CD8-positive, alpha-beta memory T cell (primary cell): ENCODE measurements at places on chromosomes 5 and 9. TPM values are rescaled to one million over a fixed set of nuclear protein-coding genes. Genes with fewer than 3 reads are reported as not detected.

The GPR151 gene
- not detected for total RNA-seq

The SHROOM1 gene
- total RNA-seq = 2.0 TPM

The WDR38 gene
- total RNA-seq = not detected

The WWC1 gene
- total RNA-seq = 0.77 TPM

The CKMT2 gene
- total RNA-seq = not detected

The PRELID1 gene
- 342 TPM for total RNA-seq

The CNTNAP3B gene
- total RNA-seq = not detected

The AQP7 gene
- not detected for total RNA-seq

The HAVCR1 gene
- total RNA-seq = 0.27 TPM

The UBTD2 gene
- total RNA-seq = 7.4 TPM

The PLPPR1 gene
- not detected for total RNA-seq

The GPBP1 gene
- total RNA-seq = 77.7 TPM

The FGF18 gene
- total RNA-seq = 0.22 TPM

The CLIC3 gene
- 3.4 TPM for total RNA-seq

The ADAMTS13 gene
- total RNA-seq = 1.0 TPM

The LTC4S gene
- 1.0 TPM for total RNA-seq

The LAMC3 gene
- 0.07 TPM for total RNA-seq

The HACD4 gene
- total RNA-seq = 4.4 TPM

The MYOZ3 gene
- total RNA-seq = not detected

The CFAP157 gene
- total RNA-seq = not detected

The PCDHA6 gene
- total RNA-seq = not detected

The PTPN3 gene
- total RNA-seq = 0.29 TPM

The SPATA31E1 gene
- total RNA-seq = not detected

The PLK2 gene
- total RNA-seq = 2.5 TPM

The IFNA5 gene
- total RNA-seq = not detected

The N4BP3 gene
- total RNA-seq = 5.2 TPM

The MARCOL gene
- not detected for total RNA-seq

The ZNF354C gene
- total RNA-seq = 6.0 TPM

The SLC34A3 gene
- not detected for total RNA-seq

The SLC36A3 gene
- not detected for total RNA-seq

The ITGA2 gene
- total RNA-seq = 2.8 TPM

The OR1J2 gene
- not detected for total RNA-seq

The PCDHB11 gene
- total RNA-seq = not detected

The NAIF1 gene
- total RNA-seq = 14.0 TPM

The NTNG2 gene
- 1.3 TPM for total RNA-seq

The ARHGEF39 gene
- 10.7 TPM for total RNA-seq

The PCDHGA5 gene
- total RNA-seq = 0.11 TPM

The CORO2A gene
- 5.1 TPM for total RNA-seq

The ASPN gene
- not detected for total RNA-seq

The SPINK6 gene
- not detected for total RNA-seq

The CBY3 gene
- total RNA-seq = 0.57 TPM

The PRRC1 gene
- 37.5 TPM for total RNA-seq

The TBC1D9B gene
- 73.7 TPM for total RNA-seq

The TMEM203 gene
- total RNA-seq = 53.9 TPM
